Esophagus squamous epithelium (tissue), 5 donors: ENCODE measurements at places on chromosomes 13 and 19.

DNA sequence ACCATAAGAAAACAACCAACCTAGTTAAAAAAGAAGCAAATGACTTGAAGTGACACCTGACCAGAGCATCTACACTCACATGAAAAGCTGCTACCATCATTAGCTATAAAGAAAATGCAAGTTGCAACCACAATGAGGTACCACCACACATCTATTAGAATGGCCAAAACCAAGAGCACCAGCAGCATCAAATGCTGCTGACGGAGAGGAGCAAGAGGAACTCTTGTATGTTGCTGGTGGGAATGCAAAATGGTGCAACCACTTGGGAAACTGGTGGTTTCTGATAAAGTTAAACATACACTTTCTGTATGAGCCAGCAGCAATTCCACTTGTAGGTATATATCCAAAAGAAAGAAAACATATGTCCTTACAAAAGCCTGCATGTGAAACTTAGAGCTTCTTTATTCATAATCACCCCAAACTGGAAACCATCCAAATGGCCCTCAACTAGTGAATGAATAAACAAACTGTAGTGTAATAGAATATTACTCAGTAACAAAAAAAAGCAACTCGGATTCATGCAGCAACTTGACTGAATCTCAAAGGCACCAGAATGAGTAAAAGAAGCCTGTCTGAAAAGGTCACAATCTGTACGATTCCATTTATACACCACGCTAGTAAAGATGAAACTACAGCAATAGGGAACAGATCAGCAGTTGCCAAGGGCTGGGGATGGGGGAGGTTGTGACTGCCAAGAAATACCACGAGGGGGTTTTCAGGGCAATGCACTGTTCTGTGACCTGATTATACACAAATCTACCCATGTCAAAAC is 60.9 kb upstream of the RANBP3 start:
- no peak for DNase-seq

DNA sequence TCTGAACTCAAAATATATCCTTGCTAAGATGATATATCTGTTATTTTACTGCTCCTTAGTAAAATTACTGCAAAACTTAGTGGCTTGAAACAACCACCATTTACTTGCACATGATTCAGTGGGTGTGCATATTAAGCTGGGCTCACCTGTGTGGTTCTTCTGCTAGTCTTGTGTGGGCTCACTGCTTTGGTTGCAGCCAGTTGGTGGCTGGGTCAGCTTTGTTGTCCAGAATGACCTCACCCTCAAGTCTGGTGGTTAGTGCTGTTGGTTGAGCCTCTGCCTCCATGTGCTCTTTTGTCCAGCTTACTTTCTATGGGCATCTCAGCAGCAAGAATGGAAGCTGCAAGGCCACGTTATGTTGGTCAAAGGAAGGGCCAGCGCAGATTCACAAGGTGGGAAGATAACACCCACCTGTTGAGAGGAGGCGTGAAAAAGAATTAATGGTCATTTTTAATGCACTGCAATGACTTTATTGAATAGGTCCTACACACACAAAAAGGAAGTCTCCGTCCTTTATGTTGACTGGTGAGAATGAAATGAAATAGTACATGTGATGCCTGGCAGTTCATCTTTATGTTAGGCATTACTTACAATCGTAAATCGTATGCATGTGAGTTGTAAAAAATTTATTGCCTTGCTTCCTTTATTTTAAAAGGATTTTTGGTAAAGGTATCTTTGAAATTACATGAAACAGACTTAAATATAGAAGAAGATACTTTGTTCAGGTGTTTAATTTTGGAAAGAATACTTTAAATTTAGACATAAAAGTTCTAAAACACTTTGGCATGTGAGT is 34.3 kb downstream of the URI1 start:
- DNase-seq, result no peak

GRCh38 chr13:23673354-23673753 is 103.1 kb downstream of the TNFRSF19 start:
- DNase-seq, result no peak

GRCh38 chr19:41192574-41193429 is at the start of gene CYP2S1:
Gene CYP2S1 (plus strand): TSS chr19:41193219. CDS start chr19:41193265, 46 bp downstream.
- no peak for DNase-seq

GRCh38 chr19:51020988-51021651 is 1.6 kb upstream of the KLK10 start:
- no peak for DNase-seq

DNA sequence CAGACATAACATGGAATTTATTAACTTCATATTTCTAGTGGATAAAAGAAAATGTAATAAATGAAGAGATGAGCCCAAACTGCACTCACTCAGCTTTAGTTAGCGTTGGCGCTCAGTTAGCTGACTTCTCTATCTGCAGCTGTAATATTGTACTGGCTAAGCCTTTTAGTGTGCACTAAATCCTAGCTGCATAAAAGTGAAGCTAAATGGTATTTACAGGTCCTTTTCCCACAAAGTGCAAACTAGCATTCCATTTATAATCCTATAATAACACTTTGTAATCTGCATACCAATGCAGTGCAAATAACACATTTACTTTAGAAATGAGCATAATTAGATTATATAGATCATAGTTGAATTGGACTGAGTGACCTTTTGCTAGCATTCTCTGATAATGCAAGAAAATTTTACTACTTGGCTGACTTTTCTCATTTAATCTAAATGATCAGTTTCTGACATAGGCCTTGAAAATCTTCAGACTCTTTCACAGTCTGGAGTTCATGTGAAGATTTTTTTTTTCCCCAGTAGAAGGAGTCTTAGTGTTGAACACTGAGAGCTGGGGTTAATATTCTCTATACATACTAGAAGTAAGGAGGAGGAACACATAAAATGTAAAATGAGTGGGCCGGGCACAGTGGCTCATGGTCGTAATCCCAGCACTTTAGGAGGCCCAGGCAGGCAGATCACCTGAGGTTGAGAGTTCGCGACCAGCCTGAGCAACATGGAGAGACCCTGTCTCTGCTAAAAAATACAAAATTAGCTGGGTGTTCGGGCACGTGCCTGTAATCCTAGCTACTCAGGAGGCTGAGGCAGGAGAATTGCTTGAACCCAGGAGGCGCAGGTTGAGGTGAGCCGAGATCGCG is 1426.4 kb downstream of the PCDH9 start:
- no peak for DNase-seq

DNA sequence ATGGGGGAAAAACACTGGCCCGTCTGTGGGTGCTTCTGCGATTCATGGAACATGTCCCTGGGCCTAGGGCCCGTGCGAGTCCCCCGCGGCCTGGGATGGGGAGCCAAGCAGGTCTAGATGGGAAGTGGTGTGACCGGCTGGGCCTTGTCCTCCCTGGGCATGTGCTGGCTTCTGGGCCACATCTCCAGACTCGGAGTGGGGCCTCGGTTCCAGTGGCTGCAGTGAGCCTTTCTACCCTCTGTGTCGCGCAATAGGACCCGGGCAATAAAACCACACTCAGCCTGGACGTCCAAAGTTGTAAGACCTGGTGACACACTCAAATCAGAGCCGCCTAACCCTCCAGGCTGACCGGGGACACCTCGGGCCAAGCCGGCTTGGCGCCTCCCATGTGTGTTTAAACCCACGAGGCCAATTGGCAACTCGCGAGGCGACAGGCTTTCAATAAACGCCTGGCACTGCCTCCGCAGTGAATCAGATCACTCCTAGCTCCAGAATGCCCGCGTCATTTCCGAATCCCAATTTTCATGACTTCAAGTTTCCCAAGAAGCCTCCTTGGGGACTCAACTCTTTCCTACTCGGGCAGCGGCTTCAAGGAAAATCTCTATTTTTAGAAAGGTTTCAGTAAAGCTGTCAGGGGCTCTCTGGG is 57.3 kb downstream of the KLF2 start:
- no peak for DNase-seq

- no peak for DNase-seq
Observed at GRCh38 chr13:73696271-73696670, 437.9 kb downstream of the KLF12 start.

GRCh38 chr13:59449750-59450149 is 714.0 kb downstream of the DIAPH3 start:
- no peak for DNase-seq

DNA sequence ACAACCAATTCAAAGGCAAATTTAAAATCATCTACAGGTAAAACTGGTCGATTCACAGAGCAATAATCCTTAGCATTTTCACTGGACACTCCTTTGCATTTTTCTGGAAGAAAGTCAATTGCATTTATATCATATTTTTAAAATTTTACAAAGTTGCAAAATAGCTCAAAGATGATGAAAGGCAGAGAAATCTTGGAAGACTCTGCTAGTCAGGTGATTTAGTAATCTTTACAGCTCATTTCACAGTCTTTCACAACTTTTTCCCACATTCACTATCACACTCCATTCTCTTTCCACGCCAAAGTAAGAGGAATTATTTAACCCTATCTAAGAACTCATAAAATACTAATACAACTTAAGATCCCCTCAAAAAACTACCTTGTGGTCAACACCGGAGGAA is 1063.8 kb downstream of the EFNB2 start:
- DNase-seq, result no peak

GRCh38 chr19:14112051-14112808 is 5.3 kb downstream of the PRKACA start:
- no peak for DNase-seq

DNA sequence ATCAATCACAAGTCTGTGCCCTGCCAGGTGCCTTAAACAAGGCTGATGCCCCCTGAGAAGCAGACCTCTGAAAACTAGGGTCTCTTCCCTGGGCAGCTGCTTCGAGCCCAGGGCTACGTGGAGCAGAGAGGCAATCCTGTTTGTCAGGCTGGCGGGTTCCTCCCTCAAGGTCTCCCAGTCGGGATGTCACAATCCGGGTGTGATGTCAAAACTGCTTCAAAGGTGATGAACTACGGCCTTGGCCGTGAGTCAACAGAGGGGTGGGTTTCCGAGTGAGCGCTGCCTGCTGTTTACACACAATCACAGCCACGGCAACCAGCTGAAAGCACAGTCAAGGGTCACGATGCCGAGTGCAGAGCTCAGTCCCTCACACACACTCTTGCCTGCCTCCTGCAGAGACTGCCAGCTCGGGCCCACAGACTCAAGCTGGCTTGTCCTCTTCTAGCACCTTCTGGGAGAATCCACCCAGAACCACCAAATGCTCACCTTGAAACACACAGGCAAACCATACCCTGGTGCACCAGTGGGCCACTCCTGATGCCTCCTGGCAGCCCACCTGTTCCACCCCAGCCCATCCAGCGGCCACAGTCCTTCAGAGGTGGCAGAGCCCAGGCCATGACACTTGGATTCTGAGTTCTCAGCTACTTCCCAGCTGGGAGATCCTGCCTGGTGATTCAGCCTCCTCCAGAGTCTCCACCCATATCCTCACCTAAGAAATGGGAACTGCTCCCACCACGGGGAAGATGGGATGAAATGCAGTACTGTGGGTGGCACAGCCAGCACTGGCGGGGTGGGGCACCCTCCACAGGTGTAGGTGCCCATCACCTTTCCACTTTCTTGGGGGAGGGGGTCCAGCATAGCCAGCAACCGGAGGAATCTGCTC is 6.8 kb downstream of the ELL start:
- DNase-seq, result no peak

DNA sequence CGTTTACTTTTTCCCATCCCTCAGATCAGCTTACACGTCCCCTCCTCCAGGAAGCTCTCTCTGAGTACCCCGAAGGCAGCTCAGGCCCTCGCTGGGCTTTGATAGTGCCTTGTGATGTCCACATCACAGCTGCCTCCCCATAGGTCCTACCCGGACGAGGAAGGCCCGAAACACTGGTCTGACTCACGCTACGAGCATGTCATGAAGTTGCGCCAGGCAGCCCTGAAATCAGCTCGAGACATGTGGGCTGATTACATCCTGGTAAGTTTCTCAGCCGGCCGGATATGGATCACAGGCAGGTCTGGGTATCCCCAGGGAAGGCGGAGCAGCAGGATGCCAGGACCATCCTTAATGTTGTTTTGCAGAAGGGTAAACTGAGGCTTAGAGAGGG is 4.8 kb downstream of the COLGALT1 start:
- DNase-seq, result no peak

DNA sequence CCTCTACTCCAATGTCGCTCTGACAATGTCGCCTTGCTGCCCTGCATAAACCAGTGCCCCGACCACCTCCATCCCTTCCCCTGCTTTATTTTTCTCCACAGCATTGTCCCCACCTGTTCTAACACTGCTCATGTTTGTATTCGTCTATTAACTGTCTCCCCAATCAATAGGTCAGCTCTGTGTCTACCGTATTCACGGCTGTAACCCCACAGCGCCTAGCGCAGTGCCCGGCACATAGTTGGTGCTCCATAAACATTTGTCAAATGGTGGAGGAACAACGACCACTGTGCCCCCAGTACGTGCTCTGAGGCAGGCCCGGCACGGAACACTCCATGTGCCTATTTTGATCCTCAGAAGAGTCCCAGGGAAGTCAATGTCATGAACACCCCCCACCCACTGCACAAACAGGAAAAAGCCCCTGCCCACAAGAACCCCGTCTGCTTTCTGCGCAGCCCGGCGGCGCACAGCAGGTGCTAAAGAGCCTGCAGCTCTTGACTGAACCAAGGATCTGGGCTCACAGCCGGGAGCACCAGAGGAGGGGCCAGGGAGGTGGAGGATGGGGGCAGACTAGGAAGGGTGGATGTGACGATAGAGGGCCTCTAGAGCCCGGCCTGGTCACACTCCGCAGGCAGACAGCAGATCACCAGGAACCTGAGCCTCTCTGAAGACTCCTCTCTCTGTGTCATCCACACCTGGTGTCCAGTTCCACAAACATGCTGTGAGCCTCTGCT is 1.8 kb upstream of the CEACAM16 start:
- no peak for DNase-seq

DNA sequence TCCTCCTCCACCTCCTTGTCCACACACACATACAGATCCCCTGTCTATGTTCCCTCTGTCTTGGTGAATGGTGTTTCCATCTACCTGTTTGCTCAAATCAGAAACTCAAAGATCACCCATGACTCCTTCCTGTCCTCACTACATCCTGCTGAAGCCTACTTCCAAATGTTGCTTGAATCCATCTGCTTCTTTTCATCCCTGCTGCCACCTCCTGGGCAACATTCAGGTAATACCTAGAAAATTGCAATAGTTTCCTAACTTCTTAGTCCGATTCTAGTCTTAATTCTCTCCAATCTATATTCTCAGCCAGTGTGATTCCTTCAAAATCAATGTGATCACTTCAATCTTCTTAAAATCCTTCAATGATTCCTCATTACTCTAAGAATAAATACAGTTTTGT is 155.5 kb upstream of the STARD13 start:
- no peak for DNase-seq

GRCh38 chr13:23119131-23119530 is 61.6 kb upstream of the SGCG start:
- DNase-seq, result no peak
